T-cell (primary cell): ENCODE measurements at places on chromosomes 1 and 21. TPM values are rescaled to one million over a fixed set of nuclear protein-coding genes. Genes with fewer than 3 reads are reported as not detected.
A peak's percentile ranks its signal among the peaks of the same experiment; 100 is the strongest.

Gene HRNR
- not detected for total RNA-seq

GRCh38 chr1:65489481-65489880 lies 69.0 kb downstream of the LEPR start:
- H3K4me3 ChIP-seq = no peak overlapping the region
- no peaks in the 10 kb centered on the region for H3K27me3 ChIP-seq

- H3K4me1 ChIP-seq = no peaks in the 10 kb centered on the region
- H3K36me3 ChIP-seq = no peaks in the 10 kb centered on the region
- no peak overlapping the region for H3K4me3 ChIP-seq
- H3K27ac ChIP-seq = no peak overlapping the region
- DNase-seq = no peak
Measured at GRCh38 chr21:43815107-43815613, 25.8 kb downstream of the RRP1 start.

Gene FAM177B
- 0.58 TPM for total RNA-seq

DNA sequence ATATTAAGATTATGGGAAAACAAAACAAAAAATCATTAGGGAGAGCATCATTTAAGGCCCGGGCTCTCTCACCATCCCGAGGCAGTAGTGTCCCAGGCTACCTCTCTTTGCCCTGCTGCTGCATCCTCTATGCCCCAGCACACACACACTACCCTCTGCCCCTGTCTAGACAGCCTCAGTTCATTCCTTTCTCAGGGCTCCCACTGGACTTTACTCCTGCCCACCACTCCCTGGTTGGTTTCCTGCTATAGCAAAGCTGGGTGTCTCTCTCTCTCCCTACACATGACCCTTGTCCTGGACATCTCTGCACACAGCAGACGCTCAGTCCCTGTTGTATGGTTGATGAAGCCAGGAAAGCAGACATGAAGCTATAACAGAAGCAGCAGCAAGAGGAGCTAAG lies 30.7 kb downstream of the GNG12 start:
- no peak overlapping the region for H3K4me3 ChIP-seq
- no peak for DNase-seq
- peaks cover 3% of the 10 kb centered on the region for H3K27me3 ChIP-seq
- no peaks in the 10 kb centered on the region for H3K36me3 ChIP-seq
- H3K4me1 ChIP-seq = no peaks in the 10 kb centered on the region

- no peaks in the 10 kb centered on the region for H3K4me1 ChIP-seq
- peaks cover 10% of the 10 kb centered on the region for H3K27me3 ChIP-seq
- no peak overlapping the region for H3K27ac ChIP-seq
- H3K36me3 ChIP-seq = no peaks in the 10 kb centered on the region
- no peak for DNase-seq
Measured at GRCh38 chr21:35824136-35824535, 236.2 kb downstream of the SETD4 start.

Gene MPZ
- total RNA-seq = 3.4 TPM

DNA sequence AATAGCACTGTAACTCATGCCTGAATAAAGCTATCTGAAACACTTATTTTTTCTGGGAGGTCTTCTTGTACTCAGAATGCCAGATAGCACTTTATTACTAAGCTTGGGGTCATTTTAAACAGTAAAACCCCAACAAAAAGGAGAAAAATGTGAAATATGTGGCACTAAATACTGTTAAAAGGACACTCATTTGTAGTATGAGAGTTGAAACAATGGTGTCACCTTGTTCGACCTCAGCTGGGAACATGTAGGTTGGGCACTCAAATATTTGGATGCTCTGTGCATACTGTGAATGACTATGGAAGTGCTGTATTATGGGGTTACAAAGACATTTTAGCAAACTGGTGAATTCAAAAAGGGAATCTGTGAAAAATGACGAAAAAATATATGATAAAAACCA lies 53.9 kb downstream of the SELENOF start:
- H3K27ac ChIP-seq = no peak overlapping the region
- DNase-seq = no peak
- no peaks in the 10 kb centered on the region for H3K27me3 ChIP-seq
- no peak overlapping the region for H3K4me3 ChIP-seq
- no peaks in the 10 kb centered on the region for H3K36me3 ChIP-seq

- DNase-seq = no peak
- no peaks in the 10 kb centered on the region for H3K27me3 ChIP-seq
- no peaks in the 10 kb centered on the region for H3K4me1 ChIP-seq
- H3K27ac ChIP-seq = no peak overlapping the region
Measured at GRCh38 chr1:96234299-96234698, 487.3 kb upstream of the PTBP2 start.

Gene RIIAD1
- total RNA-seq = not detected

DNA sequence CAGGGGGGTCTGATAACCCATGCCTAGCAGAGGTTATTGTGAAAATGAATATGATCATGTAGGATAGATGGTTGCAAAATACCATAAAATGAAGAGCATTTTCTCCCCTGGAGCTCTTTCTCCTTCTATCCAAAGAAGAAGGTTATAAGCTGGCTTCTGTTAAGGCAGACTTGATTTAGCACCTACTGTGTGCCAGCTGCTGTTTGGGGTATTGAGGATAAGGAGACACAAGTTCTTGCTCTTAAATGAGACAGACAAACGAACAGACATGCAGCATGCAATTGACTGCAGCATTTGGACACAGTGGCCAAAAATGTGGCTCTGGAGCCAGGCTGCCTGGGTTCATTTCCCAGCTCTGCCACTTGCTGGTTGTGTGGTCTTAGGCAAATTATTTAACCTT lies 39.8 kb upstream of the ID3 start:
- no peaks in the 10 kb centered on the region for H3K27me3 ChIP-seq
- no peak for DNase-seq
- H3K4me1 ChIP-seq = peaks cover 97% of the 10 kb centered on the region
- peak overlapping the region; percentile 27 for H3K27ac ChIP-seq
- no peak overlapping the region for H3K4me3 ChIP-seq

GRCh38 chr1:86460998-86461397 lies 7.7 kb upstream of the CLCA1 start:
- no peak for DNase-seq
- H3K4me3 ChIP-seq = no peak overlapping the region
- H3K36me3 ChIP-seq = no peaks in the 10 kb centered on the region
- no peaks in the 10 kb centered on the region for H3K27me3 ChIP-seq
- no peaks in the 10 kb centered on the region for H3K4me1 ChIP-seq
- no peak overlapping the region for H3K27ac ChIP-seq
